ENCODE measurements at places on chromosomes 7 and 10. TPM values are rescaled to one million over a fixed set of nuclear protein-coding genes. Genes with fewer than 3 reads are reported as not detected.
A peak's percentile ranks its signal among the peaks of the same experiment; 100 is the strongest.

GRCh38 chr10:128097783-128098182 lies 28.4 kb downstream of the MKI67 start:
- no peaks in the 10 kb centered on the region for H3K4me1 ChIP-seq
- no peak for DNase-seq
- H3K4me3 ChIP-seq = no peak overlapping the region
- H3K27ac ChIP-seq = no peak overlapping the region

Gene GRID2IP
- total RNA-seq = 1.3 TPM

DNA sequence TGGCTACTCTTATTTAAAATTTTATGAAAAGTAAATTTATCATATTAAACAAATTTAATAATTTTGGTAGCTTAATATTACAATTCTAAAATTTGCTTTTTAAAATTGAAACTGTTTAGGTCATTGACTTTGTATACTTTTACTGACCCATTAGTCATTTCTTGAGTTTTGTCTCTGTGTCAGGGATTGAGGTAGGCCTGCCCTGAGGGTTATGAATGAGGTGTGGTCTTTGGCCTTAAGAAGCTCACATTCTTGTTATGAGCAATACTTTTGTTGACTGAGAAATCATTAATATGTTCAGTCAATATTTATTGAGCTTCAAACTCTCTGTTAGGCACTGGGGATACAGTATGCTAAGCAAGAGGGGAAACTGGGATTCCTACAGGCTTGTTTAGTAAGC lies 47.0 kb upstream of the RPA3 start:
- H3K4me3 ChIP-seq = no peak overlapping the region
- H3K4me1 ChIP-seq = peaks cover 48% of the 10 kb centered on the region
- no peaks in the 10 kb centered on the region for H3K27me3 ChIP-seq
- DNase-seq = peak; percentile 88

GRCh38 chr7:12565873-12566272 lies 4.6 kb upstream of the SCIN start:
- H3K4me3 ChIP-seq = no peak overlapping the region
- peaks cover 10% of the 10 kb centered on the region for H3K4me1 ChIP-seq
- no peaks in the 10 kb centered on the region for H3K36me3 ChIP-seq

- H3K4me3 ChIP-seq = no peak overlapping the region
- no peaks in the 10 kb centered on the region for H3K4me1 ChIP-seq
These were observed 98.1 kb downstream of the EBF3 start for GRCh38 chr10:129865960-129866359.

DNA sequence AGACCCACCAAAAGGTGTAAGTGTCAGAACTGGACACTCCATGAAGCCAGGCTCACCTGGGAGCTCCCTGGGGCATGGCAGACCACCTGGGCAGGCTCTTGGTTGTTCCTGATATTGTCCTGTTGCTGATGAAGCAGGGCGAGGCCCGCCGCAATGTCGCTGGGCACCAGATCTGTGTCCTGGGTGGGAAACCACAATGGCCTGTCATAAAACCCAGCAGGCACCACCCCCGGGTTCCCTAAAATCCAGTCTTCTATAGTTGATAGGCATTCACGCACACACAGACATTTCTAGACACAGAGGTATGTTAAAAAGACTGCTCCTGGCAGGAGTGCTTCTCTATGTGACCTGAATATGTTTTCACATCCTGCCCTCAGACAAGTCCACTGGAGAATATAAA lies 15.0 kb downstream of the DAGLB start:
- DNase-seq = no peak
- no peak overlapping the region for H3K27ac ChIP-seq
- H3K36me3 ChIP-seq = peaks cover 25% of the 10 kb centered on the region
- peaks cover 16% of the 10 kb centered on the region for H3K4me1 ChIP-seq
- no peaks in the 10 kb centered on the region for H3K27me3 ChIP-seq

Gene NEURL1
- total RNA-seq = 4.8 TPM

Data from PC-9 (cell line).